Hematopoietic multipotent progenitor cell (in vitro differentiated cells): ENCODE measurements at places on chromosomes 16 and 17.
A peak's percentile ranks its signal among the peaks of the same experiment; 100 is the strongest.

GRCh38 chr17:57747221-57748017 lies 2.3 kb upstream of the CCDC182 start:
- DNase-seq, result peak; percentile 50

GRCh38 chr17:76594690-76595089 lies 9.0 kb upstream of the ST6GALNAC2 start:
- no peak for DNase-seq

DNA sequence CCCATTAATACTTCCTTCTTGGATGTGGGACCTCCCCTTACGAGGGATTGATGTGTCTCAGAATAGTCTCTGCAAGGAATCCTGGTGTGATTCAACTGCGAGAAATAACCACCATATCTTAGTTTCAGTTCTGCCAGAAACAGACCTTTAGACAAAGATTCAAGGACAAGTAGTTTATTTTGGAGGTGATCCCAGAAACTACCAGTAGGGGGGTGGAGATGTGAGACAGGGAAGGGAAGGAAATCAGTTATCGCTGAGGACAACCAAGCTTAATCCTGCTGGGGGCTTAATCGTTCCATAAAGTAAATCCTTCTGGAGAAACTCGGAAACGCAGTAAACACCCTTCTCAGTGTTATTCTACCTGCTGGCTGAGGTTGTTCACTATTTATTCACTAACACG lies 5.0 kb upstream of the SDR42E1 start:
- DNase-seq, result peak; percentile 35

DNA sequence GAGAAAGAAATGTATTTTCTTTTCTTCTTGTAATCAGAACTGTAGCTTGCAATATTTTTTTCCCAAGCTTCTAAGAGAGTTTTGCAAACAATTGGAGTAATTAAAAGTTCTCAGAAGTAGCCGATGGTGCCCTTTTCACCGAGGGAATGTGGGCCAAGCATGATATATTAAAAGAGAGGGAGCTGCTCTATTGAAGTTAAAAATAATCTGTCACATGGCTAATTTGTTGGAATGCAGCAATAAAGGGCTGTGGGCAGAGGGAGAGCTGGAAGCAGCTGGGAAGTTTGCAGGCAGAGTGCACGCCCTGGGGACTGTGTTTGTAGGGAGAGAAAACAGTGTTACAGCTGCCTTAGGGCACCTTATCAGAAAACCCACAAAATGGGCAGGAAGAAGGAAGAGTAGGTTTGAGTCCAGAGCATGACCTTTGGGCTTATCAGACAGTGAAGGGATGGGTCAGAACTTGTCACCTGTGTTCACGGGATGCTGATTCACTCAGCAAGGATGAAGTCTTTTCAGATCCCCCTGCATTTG lies 18.5 kb upstream of the TERF2 start:
- no peak for DNase-seq

DNA sequence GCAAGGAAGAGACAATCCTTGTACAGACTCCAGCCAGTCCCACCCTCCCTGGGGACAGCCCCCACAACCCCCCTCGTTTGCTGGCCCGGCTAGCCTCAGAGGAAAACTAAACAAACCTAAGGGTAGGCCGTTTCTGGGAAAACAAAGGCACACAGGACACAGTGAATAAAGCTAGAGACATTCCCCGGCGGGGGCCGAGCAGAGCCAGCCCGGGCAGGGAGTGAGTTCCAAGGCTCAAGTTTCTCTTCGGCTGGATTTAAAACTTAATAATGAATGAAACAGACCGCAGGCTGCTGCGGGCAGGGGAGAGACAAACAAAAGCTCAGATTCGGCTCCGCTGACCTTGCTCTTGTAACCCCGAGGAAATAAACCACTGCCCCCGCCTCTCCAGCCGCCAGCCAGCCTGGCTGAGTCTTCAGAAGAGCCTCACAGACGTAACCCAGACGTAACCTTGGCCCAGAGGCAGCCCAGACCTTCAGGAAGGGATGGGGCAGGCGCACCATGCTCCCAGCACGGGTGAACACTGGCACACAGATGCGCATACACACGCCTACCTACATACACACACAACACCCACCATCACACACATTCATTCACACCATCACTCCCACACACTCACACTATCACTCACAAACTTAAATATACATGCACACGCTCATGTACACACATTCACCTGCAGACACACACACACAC lies 216.0 kb downstream of the ZNF423 start:
- DNase-seq, result no peak

DNA sequence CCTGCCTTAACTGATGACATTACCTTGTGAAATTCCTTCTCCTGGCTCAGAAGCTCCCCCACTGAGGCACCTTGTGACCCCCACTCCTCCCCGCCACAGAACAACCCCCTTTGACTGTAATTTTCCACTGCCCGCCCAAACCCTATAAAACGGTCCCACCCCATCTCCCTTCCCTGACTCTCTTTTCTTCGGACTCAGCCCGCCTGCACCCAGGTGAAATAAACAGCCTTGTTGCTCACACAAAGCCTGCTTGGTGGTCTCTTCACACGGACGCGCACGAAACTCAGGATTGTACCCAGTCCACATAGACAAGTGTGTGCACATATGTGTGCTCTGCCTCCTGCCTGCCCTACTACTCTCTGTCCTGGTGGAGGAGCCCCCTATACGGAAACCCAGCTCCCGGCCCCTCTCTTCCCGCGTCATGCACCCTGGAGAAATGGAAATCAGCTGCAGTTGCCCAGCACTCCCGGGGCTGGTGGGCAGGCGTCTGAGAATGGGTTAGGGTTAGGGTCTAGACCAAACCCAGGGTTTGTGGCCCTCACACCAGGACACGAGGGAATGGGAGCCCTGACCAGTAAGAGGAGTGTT lies 2.4 kb upstream of the RHBDF1 start:
- no peak for DNase-seq

GRCh38 chr16:64225036-64225435 lies 896.8 kb downstream of the CDH11 start:
- DNase-seq, result no peak

- DNase-seq, result no peak
These were observed 25.6 kb downstream of the MSI2 start for GRCh38 chr17:57281887-57282286.

DNA sequence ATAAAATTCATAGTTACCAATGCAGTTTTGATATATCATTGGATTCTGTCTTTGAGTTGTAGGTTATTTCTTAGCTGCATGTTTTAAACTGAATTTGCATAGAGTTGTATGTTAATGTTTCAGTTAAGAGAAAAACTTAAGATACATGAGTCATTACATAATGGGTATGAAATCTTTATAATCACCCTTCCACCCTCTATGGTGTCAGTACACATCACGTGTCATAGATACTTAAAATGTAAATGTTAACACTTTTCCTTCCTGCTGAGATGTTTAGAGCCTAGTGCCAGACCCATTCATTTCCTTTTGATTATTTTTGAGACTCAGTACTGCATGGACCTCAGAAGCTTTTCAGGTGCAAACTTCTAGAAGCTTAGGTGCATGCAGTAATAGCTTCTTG lies 20.5 kb downstream of the ZNF207 start:
- DNase-seq, result no peak

DNA sequence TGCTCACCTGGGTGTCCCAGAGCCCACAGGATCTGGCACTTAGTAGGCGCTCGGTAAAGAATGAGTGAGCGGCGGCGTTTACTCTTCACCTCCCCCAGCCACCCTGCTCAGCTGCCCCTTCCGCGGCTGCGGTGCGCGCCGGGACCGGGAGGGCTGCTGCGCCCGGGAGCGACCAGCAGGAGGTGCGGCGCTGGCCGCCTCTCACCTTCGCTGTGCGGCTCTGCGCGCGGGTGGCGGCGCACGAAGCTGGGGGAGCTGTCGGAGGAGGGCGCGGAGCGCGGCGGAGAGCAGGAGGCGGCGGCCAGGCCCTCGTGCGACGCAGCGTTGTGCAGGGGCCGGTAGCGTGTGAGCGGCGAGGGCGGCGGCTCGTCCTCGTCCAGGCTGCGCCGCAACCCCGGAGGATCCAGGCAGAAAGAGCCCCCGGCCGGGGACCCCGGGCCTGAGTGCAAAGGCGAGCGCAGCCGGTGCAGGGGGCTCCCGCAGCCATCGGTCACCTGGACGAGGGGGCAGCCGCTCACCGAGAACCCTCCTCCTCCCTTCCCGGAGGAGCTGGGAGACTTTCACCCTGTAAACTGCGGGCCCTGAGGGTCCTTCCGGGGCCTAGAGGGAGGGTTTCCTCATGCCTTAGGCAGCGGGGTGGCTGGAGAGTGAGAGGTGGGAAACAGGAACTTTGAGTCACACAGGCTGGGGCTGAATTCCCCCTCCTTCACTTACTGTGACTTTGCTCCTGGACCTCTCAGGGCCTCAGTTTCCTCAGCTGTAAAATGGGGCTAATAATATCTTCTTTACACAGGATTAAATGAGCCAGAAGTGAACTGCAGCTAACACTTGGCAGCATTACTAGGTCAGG lies 12.5 kb downstream of the SAMD14 start:
- DNase-seq, result peak; percentile 41

GRCh38 chr17:43456661-43457361 lies 27.0 kb upstream of the DHX8 start:
- peak; percentile 4 for DNase-seq
